ENCODE measurements at places on chromosomes 5 and 9.

DNA sequence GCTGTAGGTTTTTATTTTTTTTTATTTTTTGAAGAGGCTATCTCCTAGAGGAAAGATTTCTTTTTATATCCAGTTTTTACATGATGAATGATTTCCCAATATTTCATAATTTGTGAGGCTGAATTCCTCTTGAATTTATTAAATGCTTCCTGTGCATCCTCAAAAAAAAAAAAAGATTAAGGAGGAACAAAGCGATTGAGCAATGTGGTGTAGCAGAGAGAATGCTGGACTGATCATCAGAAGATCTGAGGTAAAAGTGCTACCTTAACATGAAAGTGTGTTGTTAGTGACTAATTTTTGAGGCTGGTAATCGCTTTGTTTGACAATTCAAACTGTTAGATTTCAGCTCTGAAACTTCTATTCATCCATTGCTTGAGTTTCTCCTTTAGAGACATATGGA lies 125.1 kb downstream of the ESM1 start:
- peak; percentile 61 for DNase-seq

DNA sequence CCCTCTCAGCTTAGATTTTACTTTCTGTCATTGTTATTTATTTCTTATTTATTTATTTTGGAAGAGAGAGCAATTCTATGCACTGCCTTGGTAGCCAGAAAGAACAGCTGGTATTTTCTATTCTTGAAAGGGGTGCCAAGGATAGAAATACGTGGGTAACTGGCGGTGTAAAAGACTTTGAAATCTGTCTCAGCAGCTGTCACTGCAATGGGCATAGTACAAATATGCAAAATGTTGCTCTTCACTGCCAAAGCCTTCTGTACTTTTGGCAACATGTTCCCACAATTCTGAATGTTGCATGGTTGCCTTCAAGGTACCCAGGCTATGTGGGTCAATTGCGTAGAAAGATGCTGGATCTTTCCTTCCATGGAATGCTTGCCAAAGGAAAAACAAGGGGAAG lies 230.2 kb upstream of the EDIL3 start:
- DNase-seq: no peak

DNA sequence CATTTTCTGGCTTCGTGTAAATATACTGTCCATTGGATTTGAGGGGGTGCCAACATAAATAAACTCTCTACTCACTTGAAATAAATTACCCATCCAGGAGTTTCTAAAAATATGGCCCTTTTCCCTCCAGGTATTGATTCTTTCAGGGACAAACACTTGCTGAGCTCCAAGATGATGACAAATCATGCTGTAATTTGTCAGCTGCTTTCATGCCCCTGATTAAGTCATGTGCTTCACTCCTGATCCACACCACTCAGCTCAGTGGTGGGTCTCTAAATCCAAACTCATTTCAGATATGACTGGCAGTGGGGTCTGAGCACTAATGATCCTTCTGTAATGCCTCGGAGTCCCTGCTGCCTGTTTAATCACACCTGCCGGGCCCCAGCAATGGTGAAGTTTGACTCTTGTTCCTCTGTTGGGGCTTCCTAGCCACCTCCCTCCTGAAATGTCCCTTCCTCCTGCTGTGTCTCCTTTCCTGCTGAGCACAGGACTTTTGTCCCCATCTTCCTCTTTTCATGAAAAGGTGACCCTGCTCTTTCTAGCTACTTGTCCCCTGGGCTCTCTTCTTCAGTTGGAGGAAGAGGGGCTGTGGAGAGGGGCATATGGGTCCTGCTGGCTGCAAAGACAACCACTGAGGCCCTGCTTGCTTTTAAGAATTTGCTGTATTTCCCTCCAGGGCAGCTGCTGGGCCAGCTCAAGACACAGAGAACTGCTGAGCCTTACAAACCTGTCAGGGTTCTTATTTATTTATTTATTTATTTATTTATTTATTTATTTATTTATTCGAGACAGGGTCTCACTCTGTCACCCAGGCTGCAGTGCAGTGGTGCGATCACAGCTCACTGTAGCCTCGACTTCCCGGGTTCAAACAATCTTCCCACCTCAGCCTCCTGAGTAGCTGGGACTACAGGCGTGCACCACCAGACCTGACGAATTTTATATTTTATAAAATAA lies 200.0 kb downstream of the ATP10B start:
- DNase-seq: no peak

GRCh38 chr9:110095161-110095595 lies 112.8 kb downstream of the C9orf152 start:
- DNase-seq: peak; percentile 40

Measured in fibroblast of mammary gland (primary cell).